HTR-8/SVneo (cell line): ENCODE measurements at places on chromosomes 3 and 15.

DNA sequence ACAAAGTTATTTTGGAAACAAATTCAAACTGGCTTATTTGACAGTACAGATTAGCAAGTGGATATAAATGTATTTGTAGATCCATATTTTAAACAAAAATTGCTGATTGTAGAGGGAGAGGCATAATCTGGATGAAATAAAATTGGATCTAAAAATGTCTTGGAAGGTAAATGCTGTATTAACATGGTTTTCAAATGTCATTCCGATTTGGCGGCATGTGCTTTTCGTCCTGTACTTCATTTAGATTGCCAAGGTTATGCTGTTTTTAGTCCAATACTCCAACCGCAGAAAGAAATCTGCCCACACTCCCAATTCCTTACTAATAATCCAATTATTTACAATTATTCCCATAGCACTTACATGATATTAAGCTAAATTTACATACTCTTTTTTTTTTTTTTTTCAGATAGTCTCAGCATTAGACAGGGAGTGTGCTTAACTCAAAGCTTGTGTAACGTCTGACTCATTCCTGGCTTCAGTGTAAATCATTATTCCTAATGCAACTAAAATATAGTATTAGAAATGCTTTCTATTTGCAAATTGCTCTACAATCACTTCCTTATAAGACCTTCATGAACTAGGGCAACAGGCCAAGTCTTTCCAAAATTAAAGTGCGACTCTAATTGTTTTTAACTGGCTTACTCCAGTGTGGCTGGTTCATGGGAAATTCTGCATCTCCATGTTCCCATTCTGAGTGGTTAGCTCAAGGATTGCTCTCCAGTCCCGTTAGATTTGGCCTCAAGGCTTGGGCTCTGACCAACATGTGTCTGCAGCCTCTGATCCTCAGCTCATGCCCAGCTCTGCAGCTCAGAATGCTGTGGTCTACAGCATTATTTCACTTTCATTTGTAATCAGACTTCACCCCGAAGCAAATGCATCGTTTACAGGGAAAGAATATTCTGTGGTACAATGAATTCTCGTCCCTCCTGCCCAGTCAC, 103.9 kb downstream of the FBN1 start:
- DNase-seq, result no peak

DNA sequence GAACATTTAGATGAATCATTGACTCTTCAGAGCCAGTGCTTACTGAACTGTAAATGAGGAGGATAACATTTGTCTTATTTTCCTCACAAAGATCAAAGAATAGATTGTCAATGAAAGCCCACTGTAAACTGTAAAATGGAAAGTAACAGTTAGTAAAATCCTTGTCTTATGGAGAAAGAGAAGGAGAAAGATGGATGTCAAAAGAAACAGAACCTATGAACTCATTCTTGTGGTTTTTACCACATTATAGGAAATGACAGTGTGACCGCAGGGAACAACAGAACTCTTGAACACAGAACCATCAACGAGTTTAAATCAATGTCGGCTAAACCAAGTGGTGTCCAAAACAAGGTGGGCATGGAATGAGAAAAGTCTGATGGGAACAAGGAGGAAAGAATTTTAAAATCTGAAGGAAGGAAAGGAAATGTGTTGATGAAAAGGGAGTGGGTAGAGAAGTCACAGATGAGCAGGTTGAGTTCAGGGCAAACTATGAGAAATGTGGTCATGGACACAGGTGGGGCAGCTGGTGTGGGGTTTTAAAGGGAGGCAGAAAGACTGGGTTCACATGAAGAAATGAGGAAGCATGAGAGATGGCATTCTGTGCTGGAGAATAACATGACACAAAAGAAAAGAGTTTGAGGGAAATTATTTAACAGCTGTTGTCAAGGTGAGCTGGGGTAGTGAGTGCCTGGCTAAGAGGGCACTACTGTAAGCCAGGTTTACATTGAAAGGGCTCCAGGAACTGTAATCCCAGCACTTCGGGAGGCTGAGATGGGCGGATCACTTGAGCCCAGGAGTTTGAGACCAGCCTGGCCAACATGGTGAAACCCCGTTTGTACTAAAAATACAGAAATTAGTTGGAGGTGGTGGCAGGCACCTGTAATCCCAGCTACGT, 42.4 kb upstream of the ETV5 start:
- no peak for DNase-seq

DNA sequence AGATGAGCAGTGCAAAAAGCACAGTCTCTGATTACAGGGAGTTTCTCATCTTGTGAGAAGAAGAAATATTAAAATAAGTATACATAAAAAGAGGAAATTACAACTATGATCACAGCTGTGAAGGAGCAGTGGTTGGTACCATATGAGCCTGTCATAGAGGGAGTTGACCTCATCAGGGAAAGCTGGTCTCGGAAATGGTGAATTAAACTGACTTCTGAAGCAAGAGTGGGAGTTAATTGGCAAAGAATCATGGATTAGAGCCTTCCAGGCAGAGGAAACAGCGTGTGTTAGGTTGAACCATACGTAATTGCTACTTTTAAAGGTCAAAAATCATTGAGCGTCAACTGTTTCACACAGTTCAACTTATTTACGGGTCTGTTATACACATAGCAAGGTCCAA, 539.1 kb downstream of the EDEM1 start:
- no peak for DNase-seq

GRCh38 chr3:190728574-190729246, 133.8 kb downstream of the GMNC start:
- DNase-seq, result no peak

- DNase-seq, result no peak
Observed at GRCh38 chr3:190865828-190866227, 3.3 kb upstream of the GMNC start.

DNA sequence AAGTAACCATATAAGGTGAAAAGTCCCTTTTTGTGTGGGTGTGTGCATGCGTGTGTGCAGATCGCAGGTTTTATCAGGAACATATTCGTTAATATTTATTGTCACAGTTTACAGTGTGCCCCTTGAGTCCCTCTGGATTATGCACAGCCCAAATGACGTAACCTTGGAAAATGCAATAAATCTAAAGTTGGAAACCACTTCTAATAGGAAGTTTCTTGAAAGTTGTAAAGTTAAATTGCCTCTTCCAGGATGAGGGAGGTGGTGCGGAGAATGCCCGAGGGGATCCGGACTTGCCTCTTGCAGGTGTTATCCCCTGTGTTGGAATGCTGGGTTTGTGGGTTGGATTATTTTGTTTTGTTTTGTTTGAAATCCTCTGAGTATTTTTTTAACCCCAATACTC, 143.3 kb downstream of the CMSS1 start:
- no peak for DNase-seq
